ENCODE measurements at places on chromosomes 4 and X.

DNA sequence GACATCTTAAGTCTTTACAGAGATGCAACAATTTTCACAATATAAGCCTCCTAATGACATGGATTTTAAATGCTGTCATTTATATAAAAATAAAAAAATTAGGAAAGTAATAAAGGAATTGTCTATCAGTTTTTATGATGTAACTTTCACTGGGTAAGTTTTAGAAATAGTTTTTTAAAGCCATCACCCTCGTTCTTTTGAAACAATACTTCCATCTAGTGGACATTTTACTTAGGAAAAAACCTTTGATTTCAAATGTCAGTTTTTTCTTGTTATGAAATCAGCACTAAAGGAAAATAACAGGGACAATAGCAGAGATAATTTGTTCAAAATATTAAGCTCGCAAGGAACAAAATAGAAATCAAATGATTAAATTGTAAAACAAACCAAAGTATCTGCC, 24.3 kb upstream of the NDNF start:
- DNase-seq, result no peak

DNA sequence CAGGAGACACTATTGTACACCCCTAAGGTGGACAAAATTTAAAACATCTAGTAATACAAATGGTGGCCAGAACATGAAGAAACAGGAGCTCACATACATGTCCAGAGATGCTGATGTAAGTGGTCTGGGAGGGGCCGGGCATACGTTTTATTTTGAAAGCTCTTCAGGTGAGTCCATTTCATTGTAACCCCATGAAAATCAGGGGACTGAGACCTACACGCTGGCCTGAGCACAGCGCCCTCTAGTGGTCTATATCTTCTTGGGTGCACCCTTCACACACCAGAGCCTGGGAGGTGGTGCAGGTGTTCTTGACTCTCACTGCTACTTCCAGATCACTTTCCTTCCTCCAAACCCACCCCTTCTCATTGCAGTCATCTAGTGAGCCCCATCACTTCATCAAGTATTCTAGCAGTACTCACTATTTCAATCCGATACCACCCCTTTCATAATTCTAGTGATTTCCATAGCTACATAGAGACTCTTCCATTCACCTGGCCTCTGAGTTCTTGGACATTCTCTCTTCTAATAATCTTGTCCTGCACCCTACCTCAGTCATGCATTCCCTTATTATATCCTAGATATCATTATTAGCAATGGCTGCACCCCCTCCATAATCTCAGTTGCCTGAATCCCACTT, 4.3 kb upstream of the TLR6 start:
- DNase-seq, result peak; percentile 79

- no peak for DNase-seq
Measured at GRCh38 chr4:47862297-47862696, 24.4 kb upstream of the CORIN start.

DNA sequence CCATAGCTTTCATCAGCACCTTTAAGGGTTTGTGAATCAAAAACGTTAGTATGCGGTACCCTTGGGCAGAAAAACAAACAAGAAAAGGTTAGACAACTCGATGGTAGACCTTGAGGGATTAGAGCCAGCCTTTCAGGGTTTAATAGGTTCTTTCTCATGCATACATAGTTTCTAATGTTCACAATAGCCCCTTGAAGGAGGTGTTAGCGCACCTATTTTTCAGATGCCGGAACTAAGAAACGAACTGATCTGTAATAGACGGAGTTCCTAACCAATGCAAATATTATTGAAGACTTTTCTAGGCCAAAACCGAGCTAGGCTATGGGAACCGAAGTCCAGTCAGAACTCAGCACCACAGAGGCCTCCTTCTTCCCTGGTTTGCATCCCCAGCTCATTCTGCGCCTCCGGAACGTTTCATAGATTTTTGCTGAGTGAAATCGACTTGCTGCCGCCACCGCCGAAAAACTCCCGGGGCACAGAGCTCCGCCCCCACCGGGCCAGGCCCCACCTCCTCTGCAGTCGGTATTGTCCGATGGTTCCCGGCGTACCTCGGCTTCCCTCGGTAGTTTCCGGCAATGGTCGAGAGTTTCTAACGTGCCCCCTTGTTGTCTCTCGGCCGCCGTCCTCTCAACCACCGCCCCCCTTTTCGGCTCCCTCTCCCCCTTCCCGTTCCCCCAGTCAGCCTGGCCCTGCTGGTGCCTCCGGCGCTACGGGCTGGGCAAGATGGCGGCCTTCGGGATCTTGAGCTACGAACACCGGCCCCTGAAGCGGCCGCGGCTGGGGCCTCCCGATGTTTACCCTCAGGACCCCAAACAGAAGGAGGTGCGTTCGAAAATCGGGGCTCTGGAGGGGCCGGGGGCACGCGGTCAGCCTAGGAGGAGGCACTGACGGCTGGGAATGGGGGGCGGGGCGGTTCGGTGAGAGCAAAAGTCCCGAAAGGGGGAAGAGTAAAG, at the start of gene MED12:
Gene MED12, plus strand, starts transcription at position 565 of the 953 bp plus-strand sequence. Its CDS starts 159 bp downstream, at position 724.
- peak; percentile 83 for DNase-seq

GRCh38 chr4:88009871-88010270, 2.4 kb downstream of the PKD2 start:
- DNase-seq, result no peak

DNA sequence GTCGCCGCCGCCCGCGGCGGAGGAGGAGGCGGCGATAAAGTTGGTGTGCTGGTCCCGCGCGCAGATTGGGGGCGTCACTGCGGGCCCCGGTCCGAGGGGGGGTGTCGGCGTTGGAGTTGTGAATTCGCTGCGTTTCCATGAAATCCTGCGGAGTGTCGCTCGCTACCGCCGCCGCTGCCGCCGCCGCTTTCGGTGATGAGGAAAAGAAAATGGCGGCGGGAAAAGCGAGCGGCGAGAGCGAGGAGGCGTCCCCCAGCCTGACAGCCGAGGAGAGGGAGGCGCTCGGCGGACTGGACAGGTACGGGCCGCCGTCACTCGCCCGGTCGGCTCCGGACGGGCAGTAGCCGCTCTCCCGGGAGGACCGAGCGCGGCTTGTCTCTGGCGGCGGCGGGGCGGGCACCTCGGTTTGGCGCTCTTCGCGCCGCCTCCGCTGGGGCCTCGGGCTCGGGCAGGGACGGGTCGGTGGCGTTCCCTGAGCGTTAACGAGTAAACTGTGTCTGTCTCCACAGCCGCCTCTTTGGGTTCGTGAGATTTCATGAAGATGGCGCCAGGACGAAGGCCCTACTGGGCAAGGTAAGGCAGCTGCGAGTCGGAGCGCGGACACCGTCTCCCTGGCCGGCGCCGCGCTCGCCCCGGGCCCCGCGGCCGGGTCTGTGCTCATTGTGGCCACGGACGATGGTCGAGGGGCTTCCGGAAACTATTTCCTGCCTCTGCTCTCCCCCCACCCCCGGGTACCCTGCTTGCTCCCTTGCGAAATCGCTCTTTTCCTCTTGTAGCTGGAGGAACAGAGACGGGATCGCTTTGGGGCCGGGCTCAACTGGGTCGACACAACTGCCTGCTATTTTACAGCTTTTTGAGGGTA, 658 bp downstream of the KDM6A start:
- DNase-seq, result peak; percentile 60
